ENCODE measurements at places on chromosomes 16 and 17.

DNA sequence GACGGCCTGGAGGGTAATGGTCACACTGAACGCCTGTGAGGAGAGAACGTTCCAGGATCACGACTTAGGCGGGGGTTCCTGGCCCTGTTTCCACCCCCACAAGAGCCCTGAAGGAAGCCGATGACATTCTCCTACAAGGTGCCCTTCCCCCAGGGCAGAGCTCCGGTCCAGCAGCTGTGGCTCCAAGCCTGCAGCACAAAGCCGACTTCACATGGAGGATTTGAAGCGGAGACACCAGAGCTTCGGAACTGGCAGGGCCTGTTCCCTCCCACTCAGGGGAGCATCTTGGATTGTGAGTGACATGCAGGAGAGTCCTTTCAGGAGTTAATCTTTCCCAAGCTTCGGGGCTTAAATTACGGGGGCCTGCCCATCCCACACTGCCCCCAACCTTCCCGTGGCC is 5.0 kb downstream of the FADS6 start:
- DNase-seq = no peak

GRCh38 chr17:79542718-79543117 is 68.1 kb downstream of the RBFOX3 start:
- no peak for DNase-seq

- peak; percentile 95 for DNase-seq
Observed at GRCh38 chr17:63848834-63849689, 6.6 kb upstream of the SMARCD2 start.

DNA sequence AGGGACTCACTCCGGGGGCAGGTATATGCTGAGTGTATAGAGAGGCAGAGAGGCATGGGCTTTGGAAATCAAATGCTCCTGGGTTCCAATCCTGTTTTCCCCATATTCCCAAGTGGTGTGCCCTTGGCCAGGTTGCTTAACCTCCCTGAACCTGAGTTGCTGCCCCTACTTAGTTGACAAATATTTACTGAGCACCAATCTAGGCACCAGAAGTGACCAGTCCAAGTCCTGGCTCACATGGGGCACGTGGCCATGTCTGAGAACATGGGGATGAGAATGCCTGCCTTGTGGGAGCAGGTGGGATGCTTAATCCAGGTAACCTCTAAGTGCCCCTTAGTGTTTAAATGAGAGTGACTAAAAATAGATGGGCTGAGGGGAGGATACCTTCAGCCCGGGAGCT is 4.2 kb downstream of the SOCS3 start:
- no peak for DNase-seq

GRCh38 chr17:48577946-48578615 is at the start of gene HOXB4:
Gene HOXB4 (minus strand): TSS chr17:48578350. CDS start chr17:48578319, 31 bp downstream.
- DNase-seq = peak; percentile 62

GRCh38 chr16:81313701-81314602 is 810 bp upstream of the GAN start:
- DNase-seq = no peak

DNA sequence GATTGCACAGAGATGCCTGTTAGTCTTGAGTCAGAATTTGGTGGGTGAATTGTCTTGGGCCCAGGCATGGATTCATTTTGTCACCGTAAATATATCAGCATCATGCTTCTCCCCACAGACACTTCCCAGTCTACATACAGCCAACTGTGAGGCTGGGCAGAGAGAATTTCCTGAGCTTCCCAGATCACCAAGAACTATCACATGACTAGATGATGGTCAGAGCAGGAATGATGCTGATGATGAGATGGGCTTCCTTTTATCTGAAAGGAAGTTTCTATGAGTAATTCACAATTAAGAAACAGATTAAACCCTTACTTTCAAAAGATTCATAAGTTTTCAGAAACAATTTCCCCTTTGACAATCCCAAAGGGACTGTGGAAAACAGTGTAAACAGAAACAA is 323 bp upstream of the KRTAP9-9 start:
- no peak for DNase-seq

- no peak for DNase-seq
Observed at GRCh38 chr17:4173781-4174180, 30.8 kb downstream of the CYB5D2 start.

GRCh38 chr16:52572656-52573055 is 25.7 kb upstream of the TOX3 start:
- no peak for DNase-seq

- DNase-seq = no peak
Observed at GRCh38 chr17:489758-490329, 137.2 kb upstream of the RPH3AL start.

- DNase-seq = no peak
Observed at GRCh38 chr17:76382351-76382802, 2.0 kb upstream of the SPHK1 start.

GRCh38 chr16:8589057-8589899 is 1.0 kb downstream of the TMEM114 start:
- no peak for DNase-seq

- DNase-seq = no peak
Observed at GRCh38 chr16:48885471-48885870, 275.5 kb upstream of the N4BP1 start.

GRCh38 chr17:72446525-72447250 is 325.9 kb downstream of the SOX9 start:
- no peak for DNase-seq

DNA sequence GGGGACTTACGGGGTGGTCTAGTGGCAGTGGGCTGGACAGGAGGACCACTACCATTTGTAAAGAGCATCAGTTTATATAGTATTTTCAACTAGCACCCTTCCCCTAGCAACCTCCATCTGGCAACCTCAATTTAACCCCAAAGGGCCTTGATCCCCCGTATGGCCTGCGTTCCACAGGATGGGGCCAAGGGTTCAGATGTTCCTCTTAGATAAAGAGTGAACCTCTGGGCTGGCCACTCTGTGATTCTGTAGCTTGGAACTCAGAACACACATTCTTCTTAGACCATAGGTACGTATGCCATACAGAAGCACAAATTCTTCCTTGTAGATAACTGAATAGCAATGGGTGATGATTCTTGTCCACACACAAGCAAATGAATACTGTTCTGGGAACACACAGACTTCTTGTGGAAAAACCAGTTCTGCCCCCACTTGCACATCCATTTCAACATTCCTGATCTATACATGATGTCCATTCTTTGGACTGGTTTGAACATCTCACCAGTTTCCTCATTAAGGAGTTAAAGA is 1.9 kb upstream of the GGA2 start:
- no peak for DNase-seq

- peak; percentile 47 for DNase-seq
Observed at GRCh38 chr17:3964203-3965117, at the start of gene ATP2A3. Gene ATP2A3 (minus strand): TSS chr17:3964437. CDS start chr17:3964291, 146 bp downstream.

Measured in stimulated activated naive CD4-positive, alpha-beta T cell treated with Interleukin-2 at 50 U/mL for 16 hours (primary cell).